Vagina (tissue), 2 donors: ENCODE measurements at places on chromosomes 1 and 21.

- H3K36me3 ChIP-seq: no peaks in the 10 kb centered on the region
- H3K27me3 ChIP-seq: no peaks in the 10 kb centered on the region
- H3K4me3 ChIP-seq: no peak overlapping the region
- H3K4me1 ChIP-seq: peaks cover 13% of the 10 kb centered on the region
Observed at GRCh38 chr21:41706678-41707077, 60.2 kb downstream of the RIPK4 start.

GRCh38 chr1:183164340-183164739 is 21.7 kb upstream of the LAMC2 start:
- H3K27ac ChIP-seq: no peak overlapping the region
- H3K4me3 ChIP-seq: no peak overlapping the region
- H3K36me3 ChIP-seq: no peaks in the 10 kb centered on the region
- DNase-seq: no peak
- no peaks in the 10 kb centered on the region for H3K4me1 ChIP-seq

DNA sequence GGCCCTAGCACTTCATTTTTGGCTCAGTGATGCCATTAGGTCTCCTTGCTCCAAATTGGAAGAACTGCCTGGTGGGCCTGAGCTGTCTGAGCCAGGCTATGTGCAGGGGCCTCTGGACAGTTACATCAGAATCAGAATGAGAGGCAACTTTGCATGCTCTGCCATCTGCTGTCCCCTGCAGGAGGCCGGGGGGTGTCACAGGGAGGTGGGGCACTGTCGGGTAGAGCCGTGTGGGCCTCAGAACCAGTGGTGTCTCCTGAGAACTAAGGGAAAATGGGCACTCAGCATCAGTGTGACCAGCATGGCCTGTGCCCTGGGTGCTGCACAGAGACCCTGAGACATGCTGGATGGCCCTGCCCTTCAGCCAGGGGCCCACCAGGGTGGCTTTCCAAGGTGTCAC is 47.0 kb upstream of the COL6A1 start:
- no peak overlapping the region for H3K4me3 ChIP-seq
- no peaks in the 10 kb centered on the region for H3K27me3 ChIP-seq
- no peak overlapping the region for H3K27ac ChIP-seq
- DNase-seq: no peak
- no peaks in the 10 kb centered on the region for H3K36me3 ChIP-seq

DNA sequence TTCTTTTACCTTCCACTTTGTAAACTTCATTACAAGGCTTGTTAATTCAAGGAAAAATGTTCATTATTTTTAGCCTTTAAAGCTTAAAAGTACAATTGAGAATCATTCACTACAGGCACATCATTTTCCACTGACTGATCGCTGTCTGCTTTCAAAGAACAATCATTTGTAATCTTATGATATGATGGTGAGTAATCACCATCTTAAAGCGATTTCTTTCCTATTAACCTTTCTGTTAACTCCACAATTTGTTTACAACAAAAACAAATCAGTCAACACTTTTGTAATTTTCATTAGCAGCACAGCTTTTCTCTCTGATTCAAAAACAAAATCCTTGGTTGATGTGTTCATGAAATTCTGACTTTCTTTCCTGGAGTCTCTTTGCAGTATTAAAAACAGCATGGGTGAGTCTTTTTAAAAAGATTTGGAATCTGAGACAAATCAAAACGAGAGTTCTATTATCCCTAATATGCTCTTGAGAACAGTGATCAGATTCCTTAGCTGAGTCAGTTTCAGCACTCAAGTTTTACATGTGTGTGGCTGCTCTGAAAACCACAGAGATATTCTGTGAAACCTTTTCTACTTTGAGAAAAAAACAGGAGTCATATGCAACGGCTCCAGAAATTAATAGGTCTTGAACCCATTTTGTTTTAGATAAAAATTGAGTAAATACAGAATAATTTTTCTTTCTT is 145.8 kb upstream of the TMPRSS15 start:
- H3K27ac ChIP-seq: no peak overlapping the region
- H3K27me3 ChIP-seq: no peaks in the 10 kb centered on the region
- H3K4me1 ChIP-seq: no peaks in the 10 kb centered on the region
- H3K36me3 ChIP-seq: no peaks in the 10 kb centered on the region
- no peak overlapping the region for H3K4me3 ChIP-seq
- no peak for DNase-seq

DNA sequence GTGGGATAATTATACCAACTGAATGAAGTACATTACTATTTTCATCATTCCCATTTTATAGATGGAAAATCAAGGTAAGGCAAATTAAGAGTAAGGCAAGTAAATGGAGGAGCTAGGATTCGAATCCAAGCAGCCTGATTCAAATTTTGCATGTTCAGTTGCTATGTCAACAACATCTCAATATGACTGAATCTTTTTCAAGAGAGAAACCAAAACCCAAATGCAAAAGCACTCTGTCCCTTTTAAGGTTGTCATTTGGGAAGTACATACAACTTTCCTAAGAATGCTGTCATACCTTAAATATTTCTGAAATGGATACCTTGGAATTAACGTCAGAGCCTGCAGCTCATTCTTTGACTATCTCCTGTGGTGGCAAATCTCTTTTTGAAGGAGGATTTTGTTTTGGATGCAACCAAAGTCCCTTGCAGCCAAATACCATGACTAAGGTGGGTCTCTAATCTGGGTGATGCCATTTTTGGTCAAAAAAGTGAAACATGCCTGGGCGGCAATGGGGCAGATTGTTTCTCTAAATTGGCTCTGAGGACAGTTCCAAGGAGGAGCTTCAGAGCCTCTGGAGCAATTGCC is 25.4 kb downstream of the ADAMTS1 start:
- H3K27ac ChIP-seq: no peak overlapping the region
- H3K27me3 ChIP-seq: no peaks in the 10 kb centered on the region
- no peak for DNase-seq
- no peak overlapping the region for H3K4me3 ChIP-seq
- H3K36me3 ChIP-seq: no peaks in the 10 kb centered on the region

DNA sequence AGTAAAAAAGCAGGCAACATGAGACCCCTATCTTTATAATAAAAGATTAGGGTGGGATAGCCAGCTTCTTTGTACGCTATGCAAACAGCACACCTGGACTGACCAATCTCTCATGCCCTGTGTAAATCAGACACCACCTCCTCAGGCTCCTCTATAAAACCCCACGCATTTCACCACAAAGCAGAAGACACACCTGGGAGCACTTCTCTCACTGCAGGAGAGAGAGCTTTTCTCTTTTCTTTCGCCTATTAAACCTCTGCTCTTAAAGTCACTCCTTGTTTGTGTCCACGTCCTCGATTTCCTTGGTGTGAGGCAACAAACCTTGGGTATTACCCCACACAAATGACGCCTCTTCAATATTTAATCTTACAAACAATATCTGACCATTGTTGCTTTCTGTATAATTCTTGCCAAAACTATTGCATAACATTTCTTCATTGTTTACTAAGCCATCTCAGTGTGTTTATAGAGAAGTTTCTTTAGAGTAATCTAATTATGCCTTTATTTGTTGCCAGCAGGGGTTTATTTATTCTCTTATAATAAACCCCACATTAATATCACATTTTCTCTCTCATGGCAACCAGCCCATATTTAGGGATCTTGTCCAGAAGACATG is 31.6 kb upstream of the NUF2 start:
- H3K4me1 ChIP-seq: no peaks in the 10 kb centered on the region
- no peak overlapping the region for H3K4me3 ChIP-seq
- no peaks in the 10 kb centered on the region for H3K36me3 ChIP-seq
- no peak overlapping the region for H3K27ac ChIP-seq
- DNase-seq: no peak

DNA sequence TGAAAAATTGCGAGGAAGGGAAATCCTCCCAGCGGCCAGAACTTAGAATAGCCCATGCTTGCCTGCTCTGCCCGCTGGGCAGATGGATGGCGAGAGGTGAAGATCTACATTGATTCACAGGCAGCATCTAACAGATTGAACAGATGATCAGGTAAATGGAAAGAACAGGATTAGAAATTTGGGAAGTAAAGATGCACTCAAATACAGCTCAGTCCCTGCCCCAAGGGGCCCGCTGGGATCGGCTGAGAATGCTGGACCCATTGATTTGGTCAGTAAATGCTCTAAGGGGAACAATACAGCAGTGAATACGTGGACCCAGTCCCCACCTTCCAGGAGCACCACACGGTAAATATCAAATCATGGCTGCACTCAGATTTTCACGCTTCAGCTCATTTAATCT is 248.2 kb downstream of the MATN1 start:
- no peak overlapping the region for H3K4me3 ChIP-seq
- H3K27ac ChIP-seq: no peak overlapping the region
- no peaks in the 10 kb centered on the region for H3K27me3 ChIP-seq
- H3K4me1 ChIP-seq: no peaks in the 10 kb centered on the region
- H3K36me3 ChIP-seq: no peaks in the 10 kb centered on the region
- no peak for DNase-seq

DNA sequence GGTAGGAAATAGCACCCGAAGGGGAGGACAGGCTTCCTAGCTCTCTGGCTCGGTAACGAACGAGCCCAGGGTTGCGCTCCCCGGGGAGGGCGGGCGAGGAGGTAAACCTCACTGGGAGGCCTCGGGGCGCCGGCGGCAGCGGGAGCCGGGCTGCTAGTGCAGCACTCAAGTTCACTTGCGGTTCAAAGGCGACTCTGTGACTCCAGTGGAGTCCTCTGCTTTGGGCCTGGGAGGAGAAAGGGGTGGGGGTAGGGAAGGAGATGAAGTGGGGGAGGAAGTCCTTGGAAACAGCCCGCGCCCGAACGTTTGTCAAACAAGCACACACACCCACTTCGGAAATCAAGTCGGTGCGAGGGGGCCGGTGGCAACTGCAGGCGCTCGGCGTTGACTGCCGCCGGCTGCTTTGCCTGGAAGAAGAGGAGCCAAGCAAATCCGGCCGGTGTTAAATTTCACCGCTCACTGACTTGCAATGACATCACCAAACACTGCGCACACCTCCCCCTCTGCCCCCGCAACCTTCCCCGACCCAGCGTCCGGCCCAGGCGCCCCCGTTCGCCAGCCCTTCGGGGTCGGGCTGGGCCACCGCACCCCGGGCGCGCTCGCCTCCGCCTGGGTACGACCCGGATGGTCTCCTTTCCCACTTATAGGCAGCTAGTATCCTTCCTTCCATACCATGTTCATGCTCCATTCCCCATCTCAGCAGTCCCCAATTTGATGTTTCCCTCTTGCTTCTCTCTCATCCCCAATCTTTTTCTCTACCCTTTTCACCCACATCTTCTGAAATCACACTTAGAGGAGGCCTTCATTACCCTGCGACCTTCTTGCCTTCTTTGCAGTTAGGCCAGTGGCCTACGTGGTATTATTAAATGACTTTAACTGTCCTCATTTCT is at the start of gene COL24A1:
COL24A1 (minus strand) TSS at position 207 of the 890 bp plus-strand sequence. CDS start 376 bp downstream, outside the sequence.
- H3K27me3 ChIP-seq: no peaks in the 10 kb centered on the region
- no peak for DNase-seq

DNA sequence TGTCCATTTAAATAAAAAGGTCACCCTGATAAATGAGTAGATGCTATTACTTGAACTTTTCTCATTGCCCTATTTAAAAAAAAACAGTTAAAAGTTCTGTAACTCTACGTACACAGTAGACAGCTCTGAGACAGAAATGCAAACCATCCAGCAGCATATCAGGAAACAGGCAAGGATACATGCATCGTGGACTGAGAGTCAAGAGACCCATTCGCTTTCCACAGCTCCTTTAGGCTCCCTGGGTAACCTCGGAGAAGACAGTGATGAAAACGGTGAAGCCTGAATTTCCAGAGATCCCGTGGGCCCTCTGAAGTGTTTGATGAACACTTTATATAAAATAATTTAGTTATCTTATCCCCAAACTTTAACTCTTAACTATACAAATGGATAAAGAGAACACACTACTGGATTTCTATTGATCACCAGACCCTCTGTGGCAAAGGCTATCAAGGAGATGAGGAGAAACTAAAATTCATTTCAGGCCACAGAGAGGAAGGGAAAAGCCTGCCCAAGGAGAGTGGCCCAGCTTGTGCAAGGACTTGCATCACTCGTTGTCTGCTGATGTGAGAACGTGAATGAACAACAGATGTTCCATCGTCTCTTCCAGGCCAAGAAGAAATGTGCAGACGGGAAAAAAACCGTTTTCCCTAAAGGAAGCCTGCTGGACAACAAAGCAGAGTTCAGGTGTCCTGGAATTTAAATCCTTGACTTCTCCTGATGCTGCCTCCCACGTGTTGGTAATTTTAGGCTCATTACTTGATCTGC is 131.0 kb downstream of the TGFBR3 start:
- peak; percentile 91 for DNase-seq
- H3K36me3 ChIP-seq: no peaks in the 10 kb centered on the region
- peaks cover 72% of the 10 kb centered on the region for H3K4me1 ChIP-seq
- no peak overlapping the region for H3K4me3 ChIP-seq
- peak overlapping the region; percentile 85 for H3K27ac ChIP-seq

- no peak for DNase-seq
- no peak overlapping the region for H3K4me3 ChIP-seq
- H3K36me3 ChIP-seq: no peaks in the 10 kb centered on the region
- no peaks in the 10 kb centered on the region for H3K27me3 ChIP-seq
Observed at GRCh38 chr1:205978676-205979075, 24.5 kb downstream of the RAB7B start.

DNA sequence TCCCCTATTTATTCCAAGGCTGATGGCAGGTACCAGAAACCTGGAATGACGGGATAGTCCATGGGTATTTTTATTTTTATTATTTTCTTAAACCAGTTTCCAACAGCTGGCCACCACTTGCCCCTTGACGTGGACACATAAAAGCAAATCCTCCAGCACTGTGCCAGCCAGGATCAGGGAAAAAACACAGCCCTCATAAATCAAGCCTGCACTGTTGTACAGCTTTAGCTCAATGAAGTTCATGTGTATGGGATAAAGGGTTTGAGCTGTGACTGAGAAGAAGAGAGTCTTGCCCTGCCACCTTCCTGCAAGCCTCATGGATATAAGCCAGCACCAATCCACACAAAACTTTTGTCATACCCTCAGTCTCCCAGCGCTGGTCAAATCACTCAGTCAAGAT is 303.8 kb upstream of the SPAG17 start:
- H3K27ac ChIP-seq: no peak overlapping the region
- no peaks in the 10 kb centered on the region for H3K4me1 ChIP-seq
- DNase-seq: no peak
- H3K36me3 ChIP-seq: no peaks in the 10 kb centered on the region
- H3K27me3 ChIP-seq: no peaks in the 10 kb centered on the region
- H3K4me3 ChIP-seq: no peak overlapping the region

GRCh38 chr1:227758366-227758765 is 23.1 kb downstream of the SNAP47 start:
- peak overlapping the region; percentile 73 for H3K27ac ChIP-seq
- no peaks in the 10 kb centered on the region for H3K27me3 ChIP-seq
- peaks cover 42% of the 10 kb centered on the region for H3K4me1 ChIP-seq
- H3K4me3 ChIP-seq: no peak overlapping the region

DNA sequence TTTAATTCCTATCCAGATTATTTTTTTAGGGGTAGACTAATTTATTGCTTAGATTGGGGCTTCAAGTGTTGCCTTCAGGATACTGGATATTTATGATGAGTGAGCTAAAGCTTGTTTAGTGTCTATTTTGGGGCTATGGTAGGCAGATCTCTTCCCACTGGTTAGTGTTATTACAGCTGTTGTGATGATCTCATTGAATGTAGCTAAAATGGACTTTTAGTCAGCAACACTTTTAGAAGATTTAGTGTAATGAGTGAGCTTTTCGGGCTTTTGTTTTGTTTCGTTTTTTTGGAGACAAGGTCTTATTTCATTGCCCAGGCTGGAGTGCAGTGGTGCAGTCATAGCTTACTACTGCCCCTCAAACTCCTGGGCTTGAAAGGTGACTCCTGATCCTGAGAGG is 14.2 kb downstream of the THRAP3 start:
- H3K4me1 ChIP-seq: peaks cover 61% of the 10 kb centered on the region
- H3K36me3 ChIP-seq: no peaks in the 10 kb centered on the region
- no peak for DNase-seq
- H3K4me3 ChIP-seq: no peak overlapping the region
- H3K27me3 ChIP-seq: no peaks in the 10 kb centered on the region
- H3K27ac ChIP-seq: no peak overlapping the region
